NCI-H446 (cell line): ENCODE measurements at places on chromosomes 1 and 21.

- no peak for DNase-seq
Observed at GRCh38 chr1:9755441-9755995, 68.2 kb downstream of the CLSTN1 start.

DNA sequence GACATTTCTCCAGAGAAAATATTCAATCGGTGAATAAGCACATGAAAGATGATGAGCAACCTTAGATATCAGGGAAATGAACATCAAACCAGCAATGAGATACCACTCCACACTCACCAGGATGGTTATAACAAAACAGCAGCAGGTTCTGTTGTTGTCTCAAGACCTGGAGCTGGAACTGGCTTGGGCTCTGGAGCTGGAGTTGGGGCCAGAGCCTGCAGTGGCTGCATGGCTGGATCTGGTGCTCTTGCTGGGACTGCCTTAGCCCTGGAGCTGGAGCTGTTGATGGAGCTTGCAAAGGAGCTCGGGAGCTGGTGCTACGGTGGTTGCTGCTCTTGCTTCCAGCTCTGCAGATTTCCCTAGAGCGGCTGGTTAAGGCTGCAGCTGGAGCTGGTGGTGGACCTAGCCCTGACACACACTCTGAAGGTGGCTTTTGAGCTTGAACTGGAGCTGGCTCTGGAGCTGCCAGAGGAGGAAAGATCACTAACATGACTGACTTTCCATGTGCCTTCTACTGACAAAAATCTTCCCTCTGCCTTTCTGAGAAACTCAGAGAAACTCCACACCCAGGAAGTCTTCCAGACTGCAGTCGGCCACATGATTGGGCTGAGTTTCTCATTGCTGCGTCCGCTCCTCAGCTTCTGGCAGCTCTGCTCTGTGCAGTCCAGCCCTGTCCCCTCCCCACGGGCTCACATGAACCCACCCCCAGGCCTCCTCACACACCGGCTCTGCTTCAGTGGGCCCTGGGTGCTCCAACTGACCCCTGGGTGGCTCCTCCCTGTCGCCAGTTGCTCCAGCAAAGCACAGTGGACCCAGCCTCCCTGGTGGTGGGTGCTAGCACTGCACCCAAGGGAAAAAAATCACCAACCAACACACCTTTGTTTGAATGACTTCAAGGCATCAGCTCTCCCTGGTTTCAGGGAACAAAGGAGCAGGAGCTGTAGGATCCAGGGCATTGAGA is 139.1 kb upstream of the FMN2 start:
- DNase-seq, result no peak

DNA sequence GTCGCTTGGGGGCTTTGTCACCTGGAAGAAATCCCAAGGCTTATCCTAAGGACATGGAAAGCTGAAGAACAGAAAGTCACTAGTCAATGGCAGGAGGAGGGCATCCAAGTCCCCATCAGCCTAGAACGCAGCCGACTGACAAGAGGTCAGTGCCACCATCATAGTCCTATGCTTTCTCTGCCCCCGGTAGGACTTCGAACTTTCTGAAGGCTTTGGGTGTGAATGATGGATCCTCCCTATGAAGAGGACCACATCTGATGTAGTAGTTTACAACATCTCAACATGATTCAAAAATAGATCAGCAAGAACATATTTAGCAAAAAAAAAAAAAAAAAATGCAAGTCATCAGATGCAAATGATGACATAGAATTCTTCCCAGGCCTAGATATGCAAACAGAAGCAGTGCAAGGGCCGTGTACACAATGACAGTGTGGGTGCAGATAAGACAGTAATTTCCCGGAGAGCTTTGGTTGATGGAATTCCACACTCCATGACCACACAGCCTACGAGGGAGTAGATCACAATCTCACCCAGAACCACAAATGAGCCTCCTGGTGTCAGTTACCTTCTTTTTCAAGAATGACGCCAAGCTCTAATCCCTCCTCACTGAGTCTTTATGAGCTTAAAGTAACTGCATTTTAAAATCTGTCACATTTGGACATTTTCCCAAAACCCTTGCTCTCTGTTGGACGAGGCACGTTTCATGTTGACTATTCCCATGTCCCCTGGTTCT is 88.2 kb downstream of the PSMG1 start:
- no peak for DNase-seq

- DNase-seq, result no peak
Observed at GRCh38 chr1:13733711-13734110, 33.7 kb downstream of the PRDM2 start.
